ENCODE measurements at places on chromosomes 1 and 21.

- no peak for DNase-seq
Measured at GRCh38 chr1:182259968-182260367, 131.6 kb downstream of the GLUL start.

DNA sequence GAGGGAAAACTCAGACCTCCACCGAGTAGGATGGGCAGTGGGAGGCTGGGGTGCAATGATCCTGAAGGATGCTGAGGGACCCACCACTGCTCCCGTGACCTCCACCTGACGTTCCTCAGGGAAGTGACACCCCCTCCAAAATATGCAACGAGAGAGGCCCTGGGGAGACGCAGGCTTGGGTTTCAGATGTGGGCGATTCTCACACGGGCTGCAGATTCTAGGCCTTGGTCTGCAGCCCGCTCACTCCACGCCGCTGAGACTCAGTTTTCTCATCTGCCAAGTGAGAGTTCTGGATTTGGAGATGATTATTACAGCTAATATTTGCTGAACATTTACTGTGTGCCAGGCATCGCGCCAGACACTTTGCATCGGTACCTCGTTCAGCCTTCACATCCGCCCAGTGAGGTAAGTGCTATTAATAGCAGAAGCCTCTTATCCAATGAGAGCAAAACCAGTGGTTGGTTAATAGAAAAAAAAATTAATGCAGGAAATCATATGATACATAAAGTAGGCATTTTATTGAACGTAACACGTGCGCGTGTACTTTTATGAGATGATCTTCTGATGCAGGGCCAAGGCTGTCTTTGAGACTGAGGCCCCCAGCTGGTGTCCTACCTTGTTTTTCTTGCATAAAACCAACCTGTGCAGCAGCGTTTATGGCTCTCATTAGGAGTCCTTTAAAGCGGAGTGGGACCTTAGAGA lies 102.0 kb upstream of the RUNX3 start:
- peak; percentile 97 for DNase-seq

DNA sequence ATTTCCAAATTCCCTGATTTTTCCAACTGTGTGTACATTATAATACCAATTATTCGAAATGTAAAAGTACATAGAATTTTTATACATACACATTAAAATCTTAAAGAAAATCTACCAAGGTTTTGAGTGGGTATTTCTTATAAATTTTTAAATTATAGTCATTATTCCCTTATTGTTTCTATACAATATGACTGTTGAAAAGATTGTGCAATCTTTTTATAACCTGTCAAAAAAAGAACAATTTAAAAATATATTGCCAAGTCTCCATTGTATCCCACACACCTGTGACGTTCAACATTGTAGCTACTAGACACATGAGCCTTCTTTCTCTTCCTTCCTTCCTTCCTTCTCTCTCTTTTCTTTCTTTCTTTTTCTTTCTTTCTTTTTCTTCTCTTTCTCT lies 473.2 kb upstream of the CHRM3 start:
- no peak for DNase-seq

DNA sequence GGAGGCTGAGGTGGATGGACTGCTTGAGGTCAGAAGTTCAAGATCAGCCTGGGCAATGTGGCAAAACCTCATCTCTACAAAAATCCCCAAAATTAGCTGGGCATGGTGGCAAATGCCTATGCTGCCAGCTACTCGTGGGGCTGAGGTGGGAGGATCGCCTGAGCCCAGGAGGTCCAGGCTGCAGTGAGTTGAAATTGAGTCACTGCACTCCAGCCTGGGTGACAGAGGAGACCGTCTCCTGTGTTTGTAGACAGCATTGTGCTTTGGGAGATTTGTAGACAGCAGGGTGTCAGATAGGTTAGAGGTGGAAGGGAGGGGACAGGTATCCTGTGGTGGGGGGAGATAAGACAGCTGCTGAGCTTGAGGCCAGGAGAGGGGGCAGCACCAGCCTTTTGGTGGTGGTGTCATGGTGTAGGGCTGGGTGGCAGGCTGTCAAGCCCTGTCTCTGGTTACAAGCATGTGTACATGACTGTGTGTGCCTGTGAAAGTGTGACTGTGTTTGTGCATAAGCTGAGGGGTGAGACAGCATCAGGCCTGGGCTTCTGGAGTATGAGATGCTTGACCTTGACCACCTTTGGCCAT lies 15.2 kb downstream of the PPFIA4 start:
- no peak for DNase-seq

- no peak for DNase-seq
Measured at GRCh38 chr1:35558374-35559316, 1.0 kb downstream of the NCDN start.

GRCh38 chr1:23210351-23210785 lies 6.9 kb downstream of the HTR1D start:
- peak; percentile 8 for DNase-seq

DNA sequence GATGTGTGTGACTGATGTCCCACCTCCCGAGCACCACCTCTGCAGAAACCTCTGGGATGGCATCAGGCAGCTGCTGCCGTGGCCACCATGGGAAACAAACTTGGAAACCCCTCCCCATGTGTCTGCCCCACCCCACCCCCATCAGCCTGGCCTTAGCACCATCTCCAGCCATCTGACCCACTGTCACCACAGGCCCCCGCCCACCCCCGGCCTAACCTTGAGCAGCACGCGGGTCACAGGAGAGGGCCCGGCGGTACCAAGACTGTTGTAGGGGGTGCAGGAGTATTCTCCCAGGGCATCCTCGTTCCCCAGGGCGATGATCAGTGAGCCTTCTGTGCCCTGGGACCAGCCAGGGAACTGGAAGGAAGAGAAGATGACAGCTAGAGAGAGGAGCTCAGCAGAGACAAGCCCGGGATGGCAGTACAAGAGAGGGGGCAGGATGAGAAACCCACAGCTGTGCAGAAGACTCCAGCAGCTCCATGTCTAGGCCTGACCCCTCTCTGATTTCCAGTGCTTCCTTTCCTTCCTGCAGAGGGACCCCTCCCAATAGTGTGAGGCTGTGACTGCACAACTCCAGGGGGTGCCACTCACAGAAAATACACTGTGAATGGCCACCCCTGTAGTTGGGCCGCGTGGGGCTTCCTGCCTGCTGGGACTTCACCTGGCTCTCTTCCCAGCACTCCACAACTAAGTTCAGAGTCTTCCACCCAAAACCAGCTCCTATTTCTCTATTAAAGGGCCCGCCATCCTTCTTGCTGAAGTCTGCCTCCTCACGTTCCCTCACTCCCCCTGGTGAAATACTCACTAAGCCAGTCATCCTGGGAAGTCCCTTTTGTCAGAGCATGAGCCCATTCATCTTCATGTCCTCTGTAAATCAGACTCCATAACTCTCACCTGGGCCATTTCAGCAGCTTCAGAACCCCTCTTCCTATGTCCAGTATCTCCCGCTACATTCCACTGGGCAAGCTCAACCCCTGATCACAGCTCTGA lies 7.3 kb upstream of the TAGLN2 start:
- DNase-seq = no peak

- no peak for DNase-seq
Measured at GRCh38 chr1:9891207-9891606, 18.9 kb downstream of the CTNNBIP1 start.

- DNase-seq = no peak
Measured at GRCh38 chr21:39669976-39670661, 57.4 kb downstream of the B3GALT5 start.

GRCh38 chr1:28241638-28242241 lies 5.8 kb downstream of the ATP5IF1 start:
- no peak for DNase-seq

DNA sequence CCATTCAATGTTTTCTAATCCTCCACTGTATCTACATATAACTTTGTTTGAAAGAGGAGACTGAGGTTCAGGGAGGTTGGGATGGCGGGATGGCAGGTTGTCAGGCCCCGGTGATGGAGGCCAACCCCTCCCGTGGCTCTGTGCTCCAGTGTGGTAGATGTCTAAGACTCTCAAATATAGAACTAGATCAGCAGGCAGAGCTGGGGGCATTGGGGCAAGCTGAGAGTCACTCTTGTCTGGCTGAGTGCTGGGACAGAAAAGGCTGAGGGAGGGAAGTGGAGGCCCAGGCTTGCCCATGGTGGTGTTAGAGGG lies 1.7 kb downstream of the IL6R start:
- no peak for DNase-seq

DNA sequence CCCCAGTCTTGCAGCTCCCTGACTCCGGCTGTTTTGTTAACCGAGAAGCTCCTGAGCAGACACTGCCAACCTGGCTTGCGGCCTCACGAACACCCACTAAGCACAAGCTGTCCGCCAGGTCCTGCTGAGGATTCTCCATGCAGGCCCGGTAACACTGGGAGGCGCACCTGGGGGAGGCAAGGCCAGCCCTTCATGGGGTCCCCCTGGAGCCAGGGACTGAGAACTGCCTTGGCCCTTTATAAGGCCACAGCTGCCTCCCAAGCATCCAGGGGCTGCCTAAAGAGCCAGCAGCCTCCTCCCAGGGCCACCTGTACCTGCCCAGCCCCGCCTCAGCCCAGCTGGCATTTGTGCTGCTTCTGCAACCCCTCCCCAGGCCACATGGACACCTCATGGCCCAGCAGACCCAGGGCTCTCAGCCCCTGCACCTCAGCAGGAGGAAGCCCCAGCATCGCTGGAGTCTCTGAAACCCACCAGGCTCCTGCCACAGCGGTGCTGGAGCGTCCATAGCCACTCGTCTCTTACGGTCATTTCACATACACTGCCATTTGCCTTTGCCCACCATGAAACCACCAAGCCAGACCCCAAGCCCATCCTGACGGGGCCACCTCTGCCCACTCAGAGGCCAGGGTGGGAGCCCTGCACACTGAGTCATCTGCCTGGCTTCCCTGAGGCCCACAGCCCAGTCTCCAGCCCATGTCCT lies 82.5 kb downstream of the NPHP4 start:
- DNase-seq = no peak

GRCh38 chr1:56505792-56506743 lies 73.3 kb downstream of the PLPP3 start:
- no peak for DNase-seq

DNA sequence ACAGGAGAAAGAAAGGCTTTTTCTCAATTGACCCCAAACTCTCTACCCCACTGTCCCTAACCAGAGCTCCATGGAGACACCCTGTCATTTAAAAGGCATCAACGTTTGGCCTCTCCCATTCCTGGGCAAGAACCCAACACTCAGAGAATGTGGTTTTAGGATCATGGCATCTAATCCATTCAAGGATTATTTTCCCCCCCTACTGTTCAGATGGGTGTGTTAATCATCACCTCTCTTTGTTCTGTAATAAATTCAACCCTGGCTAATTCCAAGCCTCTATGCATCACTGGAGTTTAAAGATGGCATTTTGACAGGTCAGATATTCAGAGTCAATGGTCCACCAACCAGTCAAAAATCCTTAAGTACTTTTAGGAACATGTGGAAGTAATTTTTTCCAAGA lies 42.7 kb downstream of the TBX15 start:
- DNase-seq = no peak

- no peak for DNase-seq
Measured at GRCh38 chr1:227225715-227226346, 92.5 kb downstream of the CDC42BPA start.
